ENCODE measurements at places on chromosomes 16 and 17.

DNA sequence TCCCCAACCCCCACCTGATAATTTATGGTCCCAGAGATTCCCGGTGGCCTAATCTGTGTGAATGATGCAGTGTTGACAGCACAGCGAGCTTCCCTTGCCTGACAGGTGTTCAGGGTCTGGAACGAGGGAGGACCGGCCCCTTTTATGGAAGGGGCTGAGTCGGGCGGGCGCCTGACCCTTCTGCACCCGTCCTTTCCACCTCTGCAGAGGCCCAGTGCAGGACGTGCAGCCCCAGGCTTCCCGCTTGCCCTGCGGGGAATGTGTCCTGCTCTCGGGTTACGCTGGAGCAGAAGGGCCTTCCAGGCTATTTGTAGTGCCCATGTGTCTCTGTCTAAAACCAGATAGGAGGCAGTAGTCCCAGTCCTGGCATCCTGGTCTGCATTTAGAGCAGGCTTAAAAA lies 16.2 kb downstream of the SMTNL2 start:
- DNase-seq: no peak

DNA sequence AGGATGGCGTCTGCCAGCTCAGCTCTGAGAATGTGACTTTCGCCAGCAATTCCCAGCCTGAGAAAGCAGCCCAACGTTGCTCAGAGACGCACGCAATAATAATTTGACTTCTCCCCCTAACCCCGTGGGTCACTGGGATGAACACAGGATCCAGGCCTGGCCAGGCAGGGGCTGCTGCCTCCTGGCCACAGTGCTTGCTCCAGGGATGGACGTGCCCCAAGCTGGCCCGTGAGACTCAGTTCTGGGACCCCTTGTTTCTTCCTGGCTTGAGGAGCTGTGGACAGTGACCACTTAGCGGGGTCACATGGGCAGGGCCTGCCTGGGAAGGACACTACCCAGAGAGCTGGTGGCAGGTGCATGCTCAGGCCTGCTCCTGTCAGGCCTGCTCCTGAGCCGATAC lies 13.5 kb upstream of the DPEP1 start:
- DNase-seq: no peak

DNA sequence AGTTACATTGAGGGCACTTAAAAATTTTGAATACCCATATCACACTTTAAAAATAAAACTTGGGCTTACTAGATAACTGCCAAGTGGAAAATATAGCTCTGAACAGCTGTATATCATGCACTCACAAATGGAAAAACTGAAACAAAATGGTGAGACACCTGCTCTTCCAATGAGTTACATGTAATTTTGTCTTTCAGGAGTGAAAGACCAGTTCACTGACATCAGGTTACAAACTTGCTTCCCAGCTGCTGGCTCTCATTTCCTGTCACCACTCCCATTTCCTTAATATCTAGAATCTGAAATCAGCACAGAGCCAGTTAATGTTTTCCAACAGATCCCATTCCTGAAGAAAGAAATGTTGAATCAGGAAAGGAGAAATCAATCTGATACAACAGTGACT lies 10.8 kb downstream of the CSNK2A2 start:
- DNase-seq: no peak

GRCh38 chr17:50627782-50628601 lies 6.7 kb upstream of the ABCC3 start:
- no peak for DNase-seq

GRCh38 chr17:9677896-9678295 lies 32.6 kb downstream of the USP43 start:
- DNase-seq: no peak
